Hepatocyte (in vitro differentiated cells): ENCODE measurements at places on chromosomes 4 and X. TPM values are rescaled to one million over a fixed set of nuclear protein-coding genes. Genes with fewer than 3 reads are reported as not detected.

DNA sequence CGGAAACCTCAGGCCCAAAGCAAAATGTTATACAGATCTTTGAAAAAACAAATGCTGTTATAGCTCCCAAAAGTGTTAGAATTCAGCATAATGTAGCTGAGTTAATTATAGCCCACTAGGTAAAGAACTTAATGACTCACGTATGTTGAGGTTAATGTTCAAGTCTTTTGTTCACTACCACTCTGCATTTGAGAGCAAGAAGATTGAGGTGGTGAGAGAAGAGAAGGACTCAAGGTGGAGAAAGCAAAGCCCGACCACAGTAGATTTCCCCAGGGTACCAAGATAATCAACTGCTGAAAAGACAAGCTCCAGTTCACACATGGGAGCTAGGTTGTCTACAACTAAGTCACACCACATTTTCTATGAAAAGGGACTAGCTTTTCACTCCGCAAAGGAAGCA, 480.2 kb downstream of the DTHD1 start:
- H3K27ac ChIP-seq: no peak overlapping the region
- no peaks in the 10 kb centered on the region for H3K36me3 ChIP-seq
- no peak for DNase-seq
- H3K4me1 ChIP-seq: no peaks in the 10 kb centered on the region
- H3K4me3 ChIP-seq: no peak overlapping the region
- H3K27me3 ChIP-seq: no peaks in the 10 kb centered on the region

DNA sequence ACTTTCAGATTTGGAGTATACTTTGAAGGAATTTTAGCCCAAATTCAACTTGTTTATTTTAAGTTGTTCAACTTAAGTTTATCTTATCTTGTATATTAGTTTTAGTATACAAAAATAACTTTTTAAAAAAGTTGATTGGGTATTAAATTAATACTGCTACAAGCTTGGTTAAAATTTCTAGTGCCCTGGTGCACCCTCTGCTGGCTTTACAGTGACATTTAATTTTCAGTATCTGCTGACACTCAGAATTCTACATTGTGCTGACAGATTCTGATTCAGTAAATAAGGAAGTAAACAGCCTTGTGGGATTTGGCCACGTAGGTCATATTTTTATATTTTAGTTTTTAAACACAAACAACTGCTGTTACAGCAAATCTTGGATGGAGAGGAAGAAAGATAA, 2.9 kb downstream of the EDA start:
- no peak overlapping the region for H3K27ac ChIP-seq
- H3K4me3 ChIP-seq: no peak overlapping the region
- no peaks in the 10 kb centered on the region for H3K36me3 ChIP-seq
- no peaks in the 10 kb centered on the region for H3K4me1 ChIP-seq
- no peaks in the 10 kb centered on the region for H3K27me3 ChIP-seq

The TXK gene
- total RNA-seq: 0.40 and 1.5 TPM in 2 replicates

The PNMA6F gene
- total RNA-seq: not detected in 2 replicates

DNA sequence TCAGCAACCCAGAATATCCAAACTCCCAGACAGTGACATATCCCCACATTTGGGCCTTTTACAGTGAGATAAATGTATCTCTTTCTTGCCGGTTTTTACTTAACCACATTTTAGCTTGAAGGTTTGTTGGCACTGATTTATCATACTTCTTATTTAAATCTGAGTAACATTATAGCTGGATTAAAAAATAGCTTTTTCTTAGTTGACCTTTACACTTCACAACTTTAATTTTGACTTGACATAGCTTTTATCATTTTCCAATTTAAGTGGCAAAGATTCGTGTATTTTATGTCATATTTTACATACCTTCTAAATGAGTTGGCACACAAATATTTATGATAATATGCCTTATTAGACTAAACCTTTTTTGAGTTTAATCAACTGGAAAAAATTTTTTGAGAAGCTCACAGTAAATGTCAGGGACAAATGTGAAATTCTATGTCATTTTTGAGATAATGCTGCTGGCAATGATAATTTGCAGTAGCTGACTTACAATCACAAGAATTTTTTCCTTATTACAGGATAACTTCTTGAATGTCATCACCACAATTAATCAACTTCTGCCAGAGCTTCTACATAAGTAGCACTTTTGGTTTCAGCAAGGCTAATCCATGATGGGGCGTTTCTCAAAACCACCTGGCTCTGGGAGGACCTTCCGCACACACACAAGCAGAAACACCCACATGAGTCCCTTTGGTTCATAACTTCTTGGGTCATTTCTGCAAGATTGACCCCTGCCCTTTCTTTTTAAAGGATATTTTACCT, 80.3 kb downstream of the SYTL5 start:
- H3K4me1 ChIP-seq: no peaks in the 10 kb centered on the region
- H3K27me3 ChIP-seq: no peaks in the 10 kb centered on the region
- no peak overlapping the region for H3K4me3 ChIP-seq
- H3K27ac ChIP-seq: no peak overlapping the region
- DNase-seq: no peak

DNA sequence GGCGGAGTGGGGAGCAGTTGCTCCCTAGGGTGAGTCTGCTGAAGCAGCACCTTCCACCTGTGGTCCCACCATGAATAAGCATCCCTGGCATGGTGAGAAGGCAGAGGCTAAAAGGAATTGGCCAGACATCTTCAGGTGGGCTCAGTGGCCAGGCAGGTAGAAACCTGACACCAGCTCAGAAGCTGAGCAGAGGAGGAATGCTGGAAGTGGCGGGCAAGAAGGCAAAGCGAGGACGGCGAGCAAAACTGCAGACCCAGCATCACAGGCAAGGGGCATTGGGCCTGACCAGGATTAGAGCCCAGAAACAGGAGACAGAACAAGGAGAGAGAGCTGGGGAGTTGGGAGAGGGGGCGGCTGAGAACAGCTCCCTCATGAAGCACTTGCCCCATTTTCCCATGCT, 25.3 kb downstream of the TSC22D3 start:
- no peak overlapping the region for H3K27ac ChIP-seq
- no peaks in the 10 kb centered on the region for H3K27me3 ChIP-seq
- H3K36me3 ChIP-seq: no peaks in the 10 kb centered on the region
- peaks cover 30% of the 10 kb centered on the region for H3K4me1 ChIP-seq
- H3K4me3 ChIP-seq: no peak overlapping the region

- peak; percentile 52 for DNase-seq
- no peak overlapping the region for H3K4me3 ChIP-seq
- H3K27me3 ChIP-seq: no peaks in the 10 kb centered on the region
- no peak overlapping the region for H3K27ac ChIP-seq
- no peaks in the 10 kb centered on the region for H3K4me1 ChIP-seq
- no peaks in the 10 kb centered on the region for H3K36me3 ChIP-seq
Observed at GRCh38 chr4:87589531-87589930, 18.8 kb upstream of the DSPP start.

The TEX11 gene
- total RNA-seq: 0.20 TPM in 1 of 2 replicates, not detected in the other

DNA sequence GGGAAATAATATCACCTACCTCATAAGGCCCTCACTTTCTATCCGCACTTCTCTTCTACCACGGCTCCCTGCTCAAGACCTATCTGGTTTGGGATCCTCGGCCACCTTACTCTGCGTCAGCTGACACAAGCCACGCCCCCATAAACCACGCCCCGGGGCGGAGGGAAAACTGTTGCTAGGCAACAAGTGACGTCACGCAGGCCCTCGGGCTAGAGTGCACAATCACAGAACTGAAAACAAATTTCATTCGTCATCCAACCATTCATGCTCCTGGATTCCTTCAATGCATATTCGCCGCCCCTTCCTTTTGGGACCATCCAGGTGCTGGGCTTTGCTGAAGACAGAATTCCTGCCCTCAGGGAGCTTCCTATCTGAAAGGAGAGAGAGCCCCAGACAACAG, 66.3 kb downstream of the SMC1A start:
- H3K27ac ChIP-seq: no peak overlapping the region
- H3K36me3 ChIP-seq: no peaks in the 10 kb centered on the region
- no peak overlapping the region for H3K4me3 ChIP-seq
- H3K4me1 ChIP-seq: no peaks in the 10 kb centered on the region

The ERAS gene
- total RNA-seq: 0.47 TPM in 1 of 2 replicates, not detected in the other

GRCh38 chr4:184826691-184827270, 1.0 kb upstream of the ACSL1 start:
- H3K4me3 ChIP-seq: peak overlapping the region; percentile 82
- H3K27me3 ChIP-seq: peaks cover 12% of the 10 kb centered on the region
- DNase-seq: no peak
- H3K4me1 ChIP-seq: peaks cover 7% of the 10 kb centered on the region
- H3K36me3 ChIP-seq: no peaks in the 10 kb centered on the region
- no peak overlapping the region for H3K27ac ChIP-seq

DNA sequence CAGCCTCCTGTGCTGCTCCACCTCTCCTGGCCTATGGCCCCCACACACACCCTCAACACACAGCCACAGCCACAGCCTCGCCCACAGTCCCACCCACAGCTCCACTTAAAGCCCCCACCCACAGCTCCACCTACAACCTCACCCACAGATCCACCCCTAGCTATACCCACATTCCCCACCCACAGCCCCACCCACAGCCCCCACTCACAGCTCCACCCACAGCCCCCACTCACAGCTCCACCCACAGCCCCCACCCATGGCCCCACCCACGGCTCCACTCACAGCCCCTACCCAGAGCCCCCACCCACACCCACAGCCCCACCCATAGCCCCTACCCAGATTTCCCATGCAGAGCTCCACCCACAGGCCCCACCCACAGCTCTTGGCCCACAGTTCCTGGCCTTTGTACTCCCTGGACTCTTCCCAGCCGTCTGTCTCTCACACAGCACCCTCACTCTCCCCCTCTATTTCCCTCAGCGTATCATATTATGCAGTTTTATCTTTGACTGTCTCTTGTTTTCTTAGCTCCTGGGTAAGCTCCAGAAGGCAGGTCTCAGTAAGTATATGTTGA, 322.5 kb downstream of the EVC2 start:
- no peak overlapping the region for H3K4me3 ChIP-seq
- peak; percentile 52 for DNase-seq
- no peak overlapping the region for H3K27ac ChIP-seq
- no peaks in the 10 kb centered on the region for H3K27me3 ChIP-seq
- no peaks in the 10 kb centered on the region for H3K36me3 ChIP-seq

The AVPR2 gene
- 1.2 TPM in 1 of 2 replicates, not detected in the other for total RNA-seq

DNA sequence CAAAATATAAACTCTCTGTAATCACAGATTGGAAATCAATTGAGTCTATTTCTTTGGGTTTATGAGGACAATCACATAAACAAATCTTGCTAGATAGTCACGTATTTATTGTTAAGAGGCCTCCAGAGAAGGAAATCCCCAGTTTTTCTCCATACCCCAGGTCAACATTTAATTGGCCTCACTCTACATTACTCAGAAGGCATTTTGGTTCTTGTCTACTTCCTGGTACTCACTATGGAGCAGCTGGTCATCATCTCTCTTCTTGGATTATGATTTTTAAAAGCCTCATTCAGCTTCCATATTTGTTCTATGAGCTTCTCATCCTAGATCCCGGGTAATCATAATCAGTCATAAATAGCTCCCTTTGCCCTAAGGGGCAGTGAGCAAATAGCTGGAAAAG, 81.6 kb upstream of the LNX1 start:
- no peak for DNase-seq
- H3K36me3 ChIP-seq: no peaks in the 10 kb centered on the region
- H3K27ac ChIP-seq: no peak overlapping the region
- no peaks in the 10 kb centered on the region for H3K27me3 ChIP-seq

GRCh38 chr4:89055157-89056080, 1.6 kb downstream of the FAM13A start:
- DNase-seq: no peak
- H3K36me3 ChIP-seq: no peaks in the 10 kb centered on the region
- no peak overlapping the region for H3K27ac ChIP-seq
- H3K4me1 ChIP-seq: peaks cover 14% of the 10 kb centered on the region

- peak; percentile 77 for DNase-seq
- no peaks in the 10 kb centered on the region for H3K36me3 ChIP-seq
- no peak overlapping the region for H3K4me3 ChIP-seq
- no peaks in the 10 kb centered on the region for H3K27me3 ChIP-seq
Observed at GRCh38 chr4:57442831-57443291, 332.7 kb upstream of the IGFBP7 start.

The TCEAL9 gene
- 212 and 239 TPM in 2 replicates for total RNA-seq

The MAGEC2 gene
- total RNA-seq: not detected in 2 replicates

- H3K4me3 ChIP-seq: no peak overlapping the region
- H3K27ac ChIP-seq: no peak overlapping the region
- H3K27me3 ChIP-seq: no peaks in the 10 kb centered on the region
- no peaks in the 10 kb centered on the region for H3K36me3 ChIP-seq
Observed at GRCh38 chr4:97786306-97786920, 356.9 kb downstream of the STPG2 start.

- no peak for DNase-seq
- H3K36me3 ChIP-seq: no peaks in the 10 kb centered on the region
- H3K4me1 ChIP-seq: no peaks in the 10 kb centered on the region
Observed at GRCh38 chrX:113919387-113919786, 664.5 kb upstream of the HTR2C start.

- no peak overlapping the region for H3K4me3 ChIP-seq
- H3K27ac ChIP-seq: peak overlapping the region; percentile 15
- no peaks in the 10 kb centered on the region for H3K36me3 ChIP-seq
Observed at GRCh38 chr4:108926061-108926460, 163.2 kb upstream of the ETNPPL start.

- no peaks in the 10 kb centered on the region for H3K36me3 ChIP-seq
- no peak overlapping the region for H3K4me3 ChIP-seq
- no peak overlapping the region for H3K27ac ChIP-seq
- no peaks in the 10 kb centered on the region for H3K4me1 ChIP-seq
- H3K27me3 ChIP-seq: no peaks in the 10 kb centered on the region
- peak; percentile 76 for DNase-seq
Observed at GRCh38 chr4:38034986-38035882, 75.0 kb downstream of the PTTG2 start.
